ENCODE measurements at places on chromosomes 11 and 22.

GRCh38 chr11:20438637-20439036, 51.1 kb downstream of the PRMT3 start:
- no peak for DNase-seq

DNA sequence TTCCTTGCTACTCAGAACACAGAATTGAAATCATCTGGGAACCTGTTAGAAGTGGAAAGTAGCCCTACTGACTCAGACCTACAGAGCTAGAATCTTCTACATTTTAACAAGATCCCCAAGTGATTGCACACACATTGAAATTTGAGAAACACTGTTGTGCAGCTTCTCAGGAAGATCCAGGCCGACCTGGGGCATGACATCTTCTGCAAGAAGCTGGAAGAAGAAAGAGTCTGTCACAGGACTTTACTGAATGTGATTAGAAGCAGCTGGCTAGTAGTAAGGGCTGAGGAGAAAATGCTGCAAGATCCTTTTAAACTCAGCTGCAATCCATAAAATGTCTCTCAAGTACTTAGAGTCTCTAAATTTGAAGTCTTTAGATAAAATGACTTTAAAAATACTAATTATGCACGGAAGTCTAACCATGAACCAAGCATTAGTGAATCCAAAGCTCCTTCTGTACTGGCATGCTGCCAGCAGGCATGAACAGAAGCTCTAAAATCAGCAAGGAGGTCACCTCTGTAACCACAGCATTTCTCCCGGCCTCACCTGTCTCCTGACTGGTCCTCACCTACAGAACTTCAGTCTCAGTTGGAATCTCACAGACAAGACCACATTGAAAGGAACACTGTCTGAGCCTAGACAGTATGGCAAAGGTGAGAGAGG, 85.0 kb downstream of the SERGEF start:
- no peak for DNase-seq

GRCh38 chr22:23237201-23237798, 57.0 kb downstream of the BCR start:
- no peak for DNase-seq

- DNase-seq: no peak
Measured at GRCh38 chr11:63510360-63511047, 4.6 kb downstream of the LGALS12 start.

DNA sequence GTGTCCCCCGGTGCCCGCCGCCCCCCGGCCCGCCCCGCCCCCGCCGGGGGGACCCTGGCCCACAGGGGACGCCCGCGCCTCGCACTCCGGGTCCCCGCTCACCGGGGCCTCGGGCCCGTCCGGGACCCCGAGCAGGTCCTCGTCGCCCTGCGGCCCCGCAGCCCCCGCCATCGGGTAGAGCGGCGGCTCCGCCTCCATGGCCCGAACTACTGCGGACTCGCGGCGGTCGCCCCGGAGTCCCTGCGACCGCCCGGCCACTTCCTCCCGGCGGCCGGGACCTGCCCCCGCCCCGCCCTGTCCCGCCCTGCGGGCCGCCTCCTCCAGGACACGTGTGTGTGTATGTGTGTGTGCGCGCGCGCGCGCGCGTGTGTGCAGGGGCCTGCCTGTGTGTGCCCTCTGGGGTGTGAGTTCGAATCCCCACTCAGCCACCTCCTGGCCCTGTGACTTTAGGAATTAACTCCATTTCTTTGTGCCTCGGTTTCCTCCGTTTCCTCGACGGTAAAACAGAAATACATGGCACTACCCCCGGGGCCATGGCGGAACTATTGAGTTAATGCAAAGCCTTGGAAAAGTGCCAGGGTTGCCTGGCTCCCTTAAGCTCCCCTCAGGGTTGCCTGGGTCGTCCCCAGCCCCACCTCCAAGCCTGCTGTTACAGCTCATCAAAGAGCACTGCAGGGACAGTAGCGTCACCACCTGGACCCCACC, at the start of gene UNC93B1:
TSS of gene UNC93B1 (minus strand) at position 252 of the 705 bp plus-strand sequence. CDS start at position 198, 54 bp downstream.
- peak; percentile 92 for DNase-seq

GRCh38 chr22:38762551-38762983, 6.8 kb upstream of the SUN2 start:
- no peak for DNase-seq
